ENCODE measurements at places on chromosomes 11 and 22.

- no peak for DNase-seq
These were observed 2.2 kb downstream of the UBXN1 start for GRCh38 chr11:62676698-62677097.

- no peak for DNase-seq
These were observed 2.3 kb upstream of the FGF19 start for GRCh38 chr11:69705901-69706787.

- DNase-seq, result no peak
These were observed 70.8 kb upstream of the PHOX2A start for GRCh38 chr11:72314600-72315392.

DNA sequence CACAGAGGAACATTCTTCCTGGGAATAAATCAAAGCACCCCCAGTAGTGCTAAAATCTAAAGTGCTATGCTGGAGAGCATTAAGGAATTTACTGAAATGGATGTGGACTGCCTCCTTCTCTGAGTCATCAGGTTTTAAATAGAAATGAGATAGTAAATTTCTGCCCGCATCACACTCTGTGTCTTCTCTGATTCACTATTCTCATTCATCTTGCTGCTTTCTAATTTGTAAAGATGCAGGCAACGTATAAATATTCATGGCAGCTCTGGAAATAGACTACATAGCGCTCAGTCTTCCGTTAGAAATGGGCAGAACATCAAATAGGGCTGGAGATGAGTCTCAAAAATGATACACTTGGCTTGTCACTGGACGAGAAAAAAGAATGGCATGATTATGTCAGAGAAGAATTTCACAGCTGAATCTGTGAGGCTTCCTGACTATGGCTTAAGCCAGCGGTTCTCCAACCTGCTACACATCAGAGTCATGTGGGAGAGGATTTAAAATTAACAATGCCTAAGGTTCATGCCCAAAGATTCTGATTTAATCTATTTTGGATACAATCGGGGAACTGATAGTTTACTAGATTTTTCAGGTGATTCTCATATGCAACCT lies 178.2 kb downstream of the LRRC4C start:
- DNase-seq, result no peak

DNA sequence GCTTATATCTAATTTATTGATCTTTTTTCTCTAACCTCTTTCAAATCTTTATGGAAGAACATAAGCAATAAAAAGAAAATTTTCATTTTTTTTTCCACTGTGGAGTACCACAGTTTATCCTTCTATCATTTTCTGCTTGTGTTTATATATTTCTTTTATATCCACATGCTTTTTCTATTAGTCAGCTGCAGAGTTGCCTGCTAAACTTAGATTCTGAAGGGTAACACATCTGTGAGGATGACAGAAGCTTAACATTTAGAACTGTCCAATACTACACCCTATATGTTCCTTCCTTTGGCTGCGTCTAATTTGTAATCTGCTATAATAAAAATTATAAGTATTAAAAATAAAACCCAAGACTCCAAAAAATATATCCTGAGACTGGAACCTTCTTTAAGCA lies 20.8 kb downstream of the CCDC90B start:
- no peak for DNase-seq

DNA sequence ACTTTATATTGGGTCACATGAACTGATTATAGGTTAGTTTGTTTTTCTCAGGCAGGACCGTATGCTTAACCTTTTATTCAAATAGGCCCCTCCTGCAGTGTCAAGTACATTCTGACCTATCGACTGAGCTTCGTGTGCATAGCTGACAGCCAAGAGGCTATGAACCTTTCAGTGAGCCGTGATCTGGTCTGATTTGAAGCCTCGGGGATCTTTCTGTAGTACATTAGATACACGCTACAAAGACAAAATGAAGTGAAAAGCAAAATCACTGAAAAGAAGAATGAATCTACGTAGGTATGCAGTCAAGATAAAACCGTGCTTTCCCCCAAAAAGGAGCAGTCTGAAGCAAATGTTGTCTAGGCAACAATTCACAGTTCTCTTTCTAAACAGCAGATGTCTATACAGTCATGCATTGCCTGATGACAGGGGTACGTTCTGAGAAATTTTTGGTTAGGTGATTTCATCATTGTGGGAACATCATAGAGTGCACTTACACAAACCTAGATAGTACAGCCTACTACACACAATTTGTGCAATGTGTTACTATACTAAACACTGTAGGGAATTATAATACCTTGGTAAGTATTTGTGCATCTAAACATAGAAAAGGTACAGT lies 18.1 kb downstream of the JHY start:
- no peak for DNase-seq

Data from activated naive CD8-positive, alpha-beta T cell treated with anti-CD3 and anti-CD28 coated beads for 36 hours (primary cell).